ENCODE measurements at places on chromosomes 5 and 9.

DNA sequence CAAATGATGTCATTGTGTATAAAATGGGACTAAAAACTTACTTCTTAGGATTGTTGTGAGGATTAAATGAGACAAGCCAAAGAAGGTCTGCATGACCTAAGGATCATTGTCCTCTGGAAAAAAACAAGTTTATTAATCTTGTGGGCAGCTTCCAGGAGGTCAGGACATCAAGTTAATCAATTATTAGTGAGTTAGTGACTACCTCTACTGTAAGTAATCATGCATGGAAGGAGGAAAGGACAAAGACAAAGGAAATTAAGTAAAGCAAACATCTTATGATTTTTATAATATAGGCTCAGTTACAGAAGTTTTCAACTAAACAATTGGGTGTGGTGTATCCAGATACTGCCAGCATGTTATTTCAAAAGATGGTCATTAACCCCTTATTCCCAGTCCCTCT is 129.3 kb upstream of the TUT7 start:
- no peak for DNase-seq

DNA sequence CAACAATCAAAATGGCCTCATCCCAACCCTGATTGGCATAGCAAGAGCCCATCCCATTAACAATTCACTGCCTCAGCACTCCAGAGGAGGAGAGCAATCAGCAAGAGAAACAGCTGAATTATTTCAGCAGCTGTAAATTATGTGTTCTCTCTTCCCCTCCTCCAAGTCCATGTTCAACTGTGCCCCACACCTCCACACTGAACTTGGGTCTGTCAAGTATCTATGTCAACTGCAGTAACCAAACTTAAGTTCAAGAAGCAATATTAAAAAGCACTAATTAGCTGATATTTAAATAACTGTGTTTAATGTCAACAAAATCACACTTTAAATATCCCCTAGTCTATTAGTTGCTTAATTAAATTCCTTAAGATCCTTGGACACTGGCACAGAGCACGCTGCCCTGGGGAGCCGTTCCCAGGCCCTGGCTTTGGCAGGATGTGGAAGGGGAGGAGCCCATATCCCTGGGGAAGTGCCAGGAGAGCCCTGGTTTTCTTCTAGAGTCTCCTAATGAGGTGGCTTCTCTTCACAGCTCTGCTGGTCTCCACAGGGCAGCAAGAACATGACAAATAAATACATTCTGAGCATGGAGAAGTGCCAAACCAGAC is 50.6 kb downstream of the SIL1 start:
- DNase-seq, result no peak

DNA sequence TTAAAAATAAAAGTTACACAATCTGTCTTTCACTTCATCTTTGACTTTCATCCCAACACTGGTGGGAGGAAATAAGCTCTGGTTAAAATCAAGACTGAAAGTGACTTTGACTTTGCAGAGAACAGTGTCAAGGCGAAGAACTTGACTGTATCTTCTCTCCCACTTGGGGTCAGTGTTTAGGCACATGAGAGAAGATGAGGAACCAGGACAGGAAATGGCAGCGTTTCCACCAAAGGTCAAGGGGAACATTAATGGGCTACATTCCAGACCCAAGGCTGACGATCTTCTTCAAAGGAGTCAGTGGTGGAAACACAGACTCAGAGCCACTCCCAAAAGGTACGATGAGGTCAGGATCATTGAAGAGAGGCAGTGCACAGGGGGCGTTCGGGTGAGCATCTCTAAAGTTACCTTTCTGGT is 409.5 kb downstream of the ARHGEF28 start:
- no peak for DNase-seq

GRCh38 chr9:134410071-134410834 is 84.0 kb downstream of the RXRA start:
- no peak for DNase-seq

DNA sequence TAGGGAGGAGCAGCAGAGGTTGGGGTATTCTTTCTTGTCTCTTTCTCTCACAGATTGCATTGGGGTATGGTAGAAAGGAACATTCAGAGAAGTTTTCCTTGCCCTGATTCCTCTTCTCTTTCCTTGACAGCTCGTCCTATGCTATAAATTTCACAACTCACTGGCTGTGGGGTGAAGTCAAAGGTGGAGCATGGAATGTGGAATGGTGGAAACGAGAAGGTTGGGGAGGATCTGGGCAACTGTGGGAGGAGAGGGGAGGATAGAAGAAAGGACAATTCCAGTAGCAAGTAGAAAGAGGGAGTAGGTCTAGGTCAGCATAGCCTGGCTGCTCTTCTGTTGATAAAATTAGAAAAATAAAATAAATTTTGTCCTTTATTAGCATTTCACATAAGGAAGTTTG is 39.0 kb upstream of the POC5 start:
- DNase-seq, result no peak

GRCh38 chr9:75200892-75201470 is 112.7 kb downstream of the OSTF1 start:
- peak; percentile 18 for DNase-seq

DNA sequence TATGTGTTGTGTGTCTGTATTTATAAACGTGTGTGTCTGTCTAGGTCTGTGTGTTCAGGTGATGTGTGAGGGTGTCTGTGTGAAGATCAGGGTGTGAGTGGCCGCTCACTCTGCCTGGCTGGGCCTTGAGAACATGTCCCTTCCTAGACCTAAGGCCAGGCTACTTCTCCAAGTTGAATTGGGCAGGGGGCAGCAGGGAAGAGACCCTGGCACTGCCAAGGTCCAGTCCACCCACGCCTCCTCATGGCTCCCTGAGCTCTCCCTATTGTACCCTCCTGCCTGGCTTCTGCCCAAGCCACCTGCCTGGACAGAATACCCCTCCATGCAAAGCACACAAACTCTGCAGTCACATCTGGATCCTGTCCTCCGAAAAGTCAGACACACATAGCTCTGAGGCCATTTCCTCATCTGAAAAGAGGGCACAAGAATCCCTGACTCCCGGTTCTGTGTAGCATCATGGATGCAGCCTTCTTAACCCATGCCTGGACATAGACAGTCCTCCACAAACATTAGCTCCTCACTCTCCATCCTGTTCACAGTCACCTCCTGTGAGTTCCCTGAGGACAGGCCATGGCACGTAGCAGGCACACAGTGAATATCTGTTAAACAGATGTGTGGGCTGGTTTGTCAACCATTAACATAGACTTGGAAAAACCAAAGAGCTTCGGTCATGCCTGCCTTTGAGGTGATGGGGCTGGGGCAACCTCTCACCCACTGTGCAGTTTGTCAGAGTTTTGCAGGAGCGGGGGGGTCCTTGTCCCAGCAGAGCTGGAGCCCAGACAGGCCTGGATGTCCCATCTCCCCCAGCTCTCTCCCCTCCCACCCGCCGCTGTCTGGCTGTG is 167.8 kb upstream of the MVB12B start:
- DNase-seq, result no peak

DNA sequence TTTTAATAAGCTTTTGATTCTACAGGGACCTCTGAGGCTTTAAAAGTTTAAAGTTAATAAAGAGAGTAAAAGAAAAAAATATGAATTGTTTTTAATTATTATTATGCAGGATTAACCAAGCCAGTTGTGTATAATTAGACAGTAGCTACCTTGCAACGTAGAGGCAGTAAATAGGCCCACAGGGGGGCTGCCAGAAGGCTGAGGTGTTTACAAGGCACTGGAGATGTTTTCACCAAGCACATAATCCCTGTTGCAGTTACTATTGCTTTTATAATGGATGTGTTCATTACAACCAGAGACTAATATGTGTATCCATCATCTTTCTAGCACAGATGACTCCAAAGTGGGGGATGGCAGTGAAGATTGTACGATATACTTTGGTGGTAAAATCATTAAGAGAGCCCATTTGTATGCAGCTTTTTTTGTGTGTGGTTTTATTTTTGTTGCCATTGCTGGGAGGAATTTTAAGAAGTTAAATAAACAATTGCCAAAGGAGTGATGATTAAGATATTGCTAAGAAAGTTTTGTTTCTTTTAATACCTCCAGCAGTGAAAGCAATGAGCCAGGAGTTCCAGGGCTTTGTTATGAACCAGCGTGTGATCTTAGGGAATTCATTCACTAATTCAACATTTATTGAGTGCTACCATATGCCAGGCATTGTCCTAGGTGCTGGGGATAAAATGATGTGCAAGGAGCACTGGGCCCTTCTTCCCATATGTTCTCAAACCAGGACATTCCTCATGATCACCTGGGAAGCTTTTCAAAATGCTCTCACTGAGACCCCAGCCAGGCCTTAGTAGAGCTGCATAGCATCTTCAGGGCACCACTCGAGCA is 138.7 kb upstream of the EFNA5 start:
- no peak for DNase-seq

DNA sequence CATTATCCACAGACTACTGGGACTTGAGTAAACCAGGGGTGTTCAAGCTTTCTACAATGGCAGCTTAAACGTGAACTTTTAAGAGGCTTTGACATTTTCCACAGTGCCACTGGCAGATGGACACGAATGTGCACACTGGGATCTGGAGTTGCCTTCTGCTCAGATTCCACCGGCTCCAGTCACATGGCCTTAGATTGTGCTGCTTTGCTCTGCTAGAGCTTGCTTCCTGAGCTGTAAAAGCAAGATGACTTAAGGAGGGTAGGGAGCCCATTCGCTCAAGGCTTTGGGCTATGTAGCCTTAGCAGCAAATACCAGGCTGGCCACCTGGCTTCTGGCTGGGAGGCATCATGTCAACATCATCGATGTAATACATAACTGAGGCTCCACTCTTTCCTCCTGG is 436.9 kb downstream of the MED10 start:
- no peak for DNase-seq

DNA sequence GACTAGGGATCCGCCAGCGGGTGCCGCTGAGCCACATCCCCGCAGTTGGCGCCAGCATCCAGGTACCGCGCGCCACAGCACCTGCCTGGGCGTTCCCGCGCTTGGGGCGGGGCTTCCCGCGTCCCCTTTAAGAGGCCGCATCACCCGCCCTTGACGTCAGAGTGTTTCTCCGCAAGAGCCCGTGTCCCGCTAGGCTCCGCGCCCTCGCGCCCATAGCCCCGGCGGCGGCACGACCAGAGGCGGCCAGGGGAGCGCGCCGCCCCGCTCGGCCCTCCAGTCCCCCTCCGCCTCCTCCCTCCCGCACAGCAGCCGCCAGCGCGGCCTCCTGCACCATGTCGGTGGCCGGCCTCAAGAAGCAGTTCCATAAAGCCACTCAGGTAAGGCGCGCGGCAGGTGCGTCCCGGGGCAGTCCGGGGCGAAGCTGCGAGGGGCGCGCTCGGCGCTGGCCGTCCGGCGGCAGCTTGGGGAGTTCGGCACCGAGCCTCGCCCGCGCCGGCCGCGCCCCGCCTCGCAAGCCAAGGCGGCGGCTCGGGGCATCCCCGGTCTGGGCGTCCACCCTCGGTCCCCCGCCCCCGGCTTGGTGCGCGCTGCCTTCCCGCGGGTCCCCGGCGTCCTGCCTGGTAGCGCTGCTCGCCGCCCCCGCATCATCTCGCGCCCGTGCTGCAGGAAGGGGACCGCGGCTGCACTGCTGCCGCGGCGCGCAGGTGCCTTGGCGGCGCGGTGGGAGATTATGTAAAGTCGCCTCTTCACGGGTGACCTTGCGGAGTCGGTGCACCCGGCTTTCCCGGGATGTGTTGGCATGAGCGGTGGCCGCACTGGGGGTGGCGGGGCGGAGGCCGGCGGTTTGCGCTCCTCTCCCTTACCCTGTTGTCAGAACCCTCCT is at the start of gene SH3GL2:
Gene SH3GL2, plus strand, starts transcription at position 156 of the 883 bp plus-strand sequence.
- DNase-seq, result peak; percentile 35

GRCh38 chr9:110334871-110335270 is 2.8 kb downstream of the TXNDC8 start:
- no peak for DNase-seq

DNA sequence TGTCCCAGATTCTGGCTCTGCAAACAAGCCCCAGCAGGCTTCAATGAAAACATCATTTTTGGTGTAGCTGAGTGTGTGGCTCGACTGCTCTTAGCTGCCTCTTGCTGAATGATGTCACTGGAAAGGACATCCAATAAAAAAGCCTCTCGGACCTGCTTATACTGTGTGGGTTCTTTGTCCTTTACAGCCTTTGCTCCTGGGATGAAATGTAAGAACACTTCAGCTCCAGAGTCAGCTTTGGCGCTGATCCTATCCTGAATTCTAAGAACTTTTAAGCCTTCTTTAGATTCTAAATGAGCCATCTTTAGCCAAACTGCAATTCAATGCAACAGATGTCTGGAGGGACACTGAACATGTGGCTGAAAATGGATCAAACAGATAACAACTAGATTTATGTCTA is 404.6 kb upstream of the C9orf72 start:
- DNase-seq, result no peak

DNA sequence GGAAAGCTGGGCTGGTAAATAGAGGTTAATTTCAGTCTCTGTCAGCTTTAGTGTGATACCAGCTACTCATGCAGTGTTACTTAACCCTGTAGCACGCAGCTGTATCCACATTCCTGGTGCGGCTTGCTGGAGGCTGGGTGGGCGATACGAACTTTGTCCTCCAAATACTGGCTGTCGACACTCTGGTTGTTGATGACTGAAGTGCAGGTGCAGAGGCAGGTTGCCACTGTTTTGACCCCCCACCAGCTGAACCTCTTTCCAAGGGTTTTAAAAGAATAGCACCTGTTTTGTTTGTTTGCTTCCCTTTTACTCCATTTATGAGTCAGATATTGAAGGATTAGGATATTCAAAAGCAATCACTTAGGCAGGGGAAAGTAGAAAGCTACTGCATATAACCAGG is 4.4 kb upstream of the RABGAP1 start:
- DNase-seq, result no peak

DNA sequence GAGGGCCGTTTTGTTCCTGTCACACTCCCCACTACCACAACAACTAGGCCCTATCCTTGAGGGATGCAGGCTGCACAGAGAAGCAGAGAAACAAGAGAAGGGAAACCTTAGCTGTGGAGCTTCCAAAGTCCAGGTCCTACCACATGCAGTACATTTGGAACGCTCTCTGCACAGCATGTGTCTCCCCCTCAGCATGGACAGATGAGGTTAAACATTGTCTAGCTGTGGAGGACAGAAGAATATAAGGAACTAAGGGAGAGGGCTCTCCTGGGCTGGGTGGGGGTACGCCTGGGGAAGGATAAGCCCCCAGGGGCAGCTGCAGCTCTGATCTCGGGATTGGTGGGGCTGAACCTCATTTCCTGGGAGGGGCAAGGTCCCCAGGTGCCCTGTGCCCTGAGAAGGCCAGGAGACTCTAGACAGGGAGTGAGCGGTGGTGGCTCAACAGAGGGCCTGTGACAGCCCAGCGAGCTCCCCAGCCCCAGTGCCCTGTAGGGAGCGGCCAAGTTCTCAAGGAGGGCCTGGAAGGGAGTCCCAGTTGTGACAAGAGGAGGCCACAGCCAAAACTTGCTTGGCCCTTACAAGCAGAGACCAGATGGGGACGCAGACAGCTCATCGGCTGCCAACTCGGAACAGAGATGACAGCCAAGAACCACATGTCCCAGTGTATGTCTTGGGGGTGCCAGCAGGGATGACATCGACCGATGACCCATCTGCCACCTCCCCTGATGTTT is 30.1 kb downstream of the TSPAN17 start:
- no peak for DNase-seq
